ENCODE measurements at places on chromosomes 1 and 21. TPM values are rescaled to one million over a fixed set of nuclear protein-coding genes. Genes with fewer than 3 reads are reported as not detected.

- no peak for DNase-seq
These were observed 156.6 kb downstream of the AK5 start for GRCh38 chr1:77438236-77438913.

The ANGPTL3 gene
- total RNA-seq: not detected

The SPRR5 gene
- not detected for total RNA-seq

- no peak for DNase-seq
These were observed 65.3 kb downstream of the ZNF697 start for GRCh38 chr1:119582801-119583200.

DNA sequence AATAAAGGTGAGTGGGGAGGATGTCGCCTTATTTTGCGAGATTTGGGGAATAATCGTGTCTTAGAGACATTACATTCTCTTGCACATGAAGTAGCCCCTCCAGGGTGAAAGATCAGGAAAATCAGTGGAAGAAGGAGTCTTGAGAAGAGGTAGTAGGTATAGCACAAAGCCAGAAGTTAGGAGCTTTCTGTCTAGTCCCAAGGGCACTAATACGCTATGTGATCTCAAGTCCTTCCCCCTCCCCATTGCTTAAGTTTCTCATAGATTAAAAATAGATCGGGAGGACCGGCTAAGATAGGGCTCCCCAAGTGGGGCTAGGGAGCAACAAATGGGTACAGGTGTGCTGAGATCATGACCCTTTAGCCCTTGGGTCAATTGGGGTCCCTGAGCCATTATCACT, 13.5 kb downstream of the LRRN2 start:
- no peak for DNase-seq
